A549 treated with DMSO at 1 μM for 4 hours (cell line): ENCODE measurements at places on chromosomes 5 and 9. TPM values are rescaled to one million over a fixed set of nuclear protein-coding genes. Genes with fewer than 3 reads are reported as not detected.

The OTP gene
- 0.06 to 0.08 TPM (median 0.08 TPM) in 5 replicates for total RNA-seq

The SPINK6 gene
- 0.32 to 0.76 TPM (median 0.48 TPM) in 5 replicates for total RNA-seq

The PCDHGA1 gene
- 0.37 to 0.48 TPM (median 0.40 TPM) in 5 replicates for total RNA-seq

The SLCO4C1 gene
- 0.03 TPM in 1 of 5 replicates, not detected in the others for total RNA-seq

The BOD1 gene
- 62.2 to 72.0 TPM (median 69.7 TPM) in 5 replicates for total RNA-seq

The LCN9 gene
- not detected in 5 replicates for total RNA-seq

The GRM6 gene
- total RNA-seq, result not detected in 5 replicates

The DMRT3 gene
- 0.04 TPM in 1 of 5 replicates, not detected in the others for total RNA-seq

The SWI5 gene
- total RNA-seq, result 42.5 to 48.0 TPM (median 43.5 TPM) in 5 replicates

The AQP7 gene
- 0.21 to 0.43 TPM (median 0.32 TPM) in 5 replicates for total RNA-seq

The PCDHB12 gene
- 0.02 TPM in 1 of 5 replicates, not detected in the others for total RNA-seq

The IFNE gene
- 1.5 to 2.8 TPM (median 2.2 TPM) in 5 replicates for total RNA-seq

The BHMT gene
- not detected in 5 replicates for total RNA-seq

The ZNF474 gene
- total RNA-seq, result 0.14 to 0.48 TPM (median 0.44 TPM) in 5 replicates

The SHOC1 gene
- 0.07 TPM in 1 of 5 replicates, not detected in the others for total RNA-seq

The GRXCR2 gene
- total RNA-seq, result not detected in 5 replicates

The NPDC1 gene
- total RNA-seq, result 43.4 to 83.2 TPM (median 74.9 TPM) in 5 replicates

The GADD45G gene
- 0.19 to 0.30 TPM (median 0.24 TPM) in 4 of 5 replicates, not detected in the other for total RNA-seq

The NMUR2 gene
- total RNA-seq, result 0.05 to 0.10 TPM (median 0.06 TPM) in 5 replicates

The C1QTNF2 gene
- total RNA-seq, result 0.07 to 0.19 TPM (median 0.11 TPM) in 3 of 5 replicates, not detected in the others

The C6 gene
- total RNA-seq, result not detected in 5 replicates

The OSMR gene
- 62.9 to 85.6 TPM (median 80.4 TPM) in 5 replicates for total RNA-seq

The FOXD4 gene
- 0.27 to 0.58 TPM (median 0.47 TPM) in 5 replicates for total RNA-seq

The CDH9 gene
- total RNA-seq, result not detected in 5 replicates

The AQP3 gene
- total RNA-seq, result 12.3 to 16.0 TPM (median 15.4 TPM) in 5 replicates

The SRP19 gene
- total RNA-seq, result 76.7 to 92.3 TPM (median 82.8 TPM) in 5 replicates

The F2R gene
- 36.5 to 60.6 TPM (median 56.1 TPM) in 5 replicates for total RNA-seq

The CDKN2B gene
- not detected in 5 replicates for total RNA-seq

The CENPK gene
- total RNA-seq, result 24.5 to 36.9 TPM (median 33.5 TPM) in 5 replicates

The LHX3 gene
- total RNA-seq, result 0.05 to 0.13 TPM (median 0.09 TPM) in 5 replicates

The CCDC180 gene
- 0.25 to 0.87 TPM (median 0.77 TPM) in 5 replicates for total RNA-seq

The ENHO gene
- total RNA-seq, result 1.2 to 2.7 TPM (median 1.9 TPM) in 5 replicates

The PCDHA1 gene
- 0.10 to 0.19 TPM (median 0.16 TPM) in 5 replicates for total RNA-seq

The MYMK gene
- total RNA-seq, result not detected in 5 replicates

The CPLANE1 gene
- total RNA-seq, result 3.0 to 4.5 TPM (median 4.3 TPM) in 5 replicates

The SPINK5 gene
- total RNA-seq, result not detected in 5 replicates

The GDA gene
- 0.84 to 1.5 TPM (median 1.2 TPM) in 5 replicates for total RNA-seq

The OGN gene
- not detected in 5 replicates for total RNA-seq

The SLC22A5 gene
- total RNA-seq, result 14.8 to 18.7 TPM (median 16.1 TPM) in 5 replicates
